ENCODE measurements at places on chromosomes 16 and 17.

DNA sequence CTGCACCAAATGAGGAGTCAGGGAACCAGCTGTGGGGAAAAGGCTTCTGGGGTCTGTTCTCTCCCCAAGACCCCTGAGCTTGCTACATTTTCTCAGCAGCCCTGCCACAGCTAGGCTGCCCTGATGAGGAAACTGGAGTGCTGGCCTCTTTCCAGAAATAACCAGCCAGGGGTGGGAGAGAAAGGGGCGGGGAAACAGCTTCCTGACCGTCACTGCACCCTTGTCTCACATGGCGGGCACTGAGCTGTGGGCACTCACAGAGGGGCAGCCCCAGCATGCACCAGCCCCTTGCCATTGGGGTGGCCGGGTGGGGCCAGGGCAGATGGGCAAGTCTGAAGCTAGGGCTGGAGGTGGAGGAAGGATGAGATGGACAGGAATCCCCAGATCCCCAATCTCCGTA lies 2.9 kb downstream of the SRL start:
- no peak for DNase-seq

GRCh38 chr17:29341726-29342125 lies 47.8 kb upstream of the NUFIP2 start:
- DNase-seq, result no peak

- no peak for DNase-seq
Observed at GRCh38 chr16:75196836-75197235, 10.1 kb downstream of the CTRB2 start.

GRCh38 chr17:67160791-67161190 lies 84.2 kb downstream of the HELZ start:
- DNase-seq, result no peak

- no peak for DNase-seq
Observed at GRCh38 chr16:817001-817906, 16.7 kb upstream of the GNG13 start.

DNA sequence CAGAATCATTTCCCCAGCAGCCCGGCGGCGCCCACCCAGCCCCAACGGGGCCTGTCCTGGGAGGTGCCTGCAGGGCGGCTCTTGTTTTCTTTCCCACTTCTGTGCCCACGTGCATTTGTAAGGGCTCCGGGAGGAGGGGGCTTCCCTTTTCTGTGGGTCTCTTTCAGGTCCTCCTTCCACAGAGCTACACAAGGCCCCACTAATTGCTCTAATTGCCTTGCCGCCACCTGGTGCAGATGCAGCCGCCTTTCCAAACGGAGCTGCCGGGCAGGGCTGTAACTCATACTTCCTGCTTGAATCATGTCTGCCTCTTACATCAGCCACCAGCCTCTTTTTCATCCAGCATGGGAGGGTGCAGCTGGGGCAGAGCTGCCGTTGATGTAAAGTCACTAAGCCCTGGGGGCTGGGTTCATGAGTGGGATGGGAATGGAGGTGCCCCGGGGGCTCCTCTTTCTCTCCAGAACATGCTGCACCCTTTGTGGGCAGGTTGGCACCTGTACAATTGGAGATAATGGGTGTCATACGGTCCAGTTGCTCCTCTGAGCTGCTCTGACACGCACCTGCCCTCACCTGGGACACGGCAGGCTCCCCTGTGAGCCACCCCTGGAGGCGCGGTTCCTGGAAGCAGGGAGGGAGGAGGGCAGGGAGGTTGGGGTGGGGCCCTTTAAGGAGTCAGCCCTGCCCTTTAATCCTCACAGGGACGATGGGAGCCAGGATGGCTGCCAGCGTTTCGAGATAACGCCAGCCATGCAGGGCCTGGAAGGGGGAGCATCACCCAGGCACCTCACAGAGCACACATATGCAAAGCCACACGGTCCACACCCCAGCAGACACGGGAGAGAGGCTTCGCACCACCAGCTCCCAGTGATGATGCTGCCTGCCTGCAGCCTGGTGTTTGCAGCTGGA lies 41.1 kb upstream of the KLHDC4 start:
- no peak for DNase-seq

- DNase-seq, result no peak
Observed at GRCh38 chr16:30998852-30999761, 11.3 kb downstream of the STX1B start.

GRCh38 chr17:68428498-68429172 lies 28.7 kb downstream of the WIPI1 start:
- DNase-seq, result peak; percentile 91

DNA sequence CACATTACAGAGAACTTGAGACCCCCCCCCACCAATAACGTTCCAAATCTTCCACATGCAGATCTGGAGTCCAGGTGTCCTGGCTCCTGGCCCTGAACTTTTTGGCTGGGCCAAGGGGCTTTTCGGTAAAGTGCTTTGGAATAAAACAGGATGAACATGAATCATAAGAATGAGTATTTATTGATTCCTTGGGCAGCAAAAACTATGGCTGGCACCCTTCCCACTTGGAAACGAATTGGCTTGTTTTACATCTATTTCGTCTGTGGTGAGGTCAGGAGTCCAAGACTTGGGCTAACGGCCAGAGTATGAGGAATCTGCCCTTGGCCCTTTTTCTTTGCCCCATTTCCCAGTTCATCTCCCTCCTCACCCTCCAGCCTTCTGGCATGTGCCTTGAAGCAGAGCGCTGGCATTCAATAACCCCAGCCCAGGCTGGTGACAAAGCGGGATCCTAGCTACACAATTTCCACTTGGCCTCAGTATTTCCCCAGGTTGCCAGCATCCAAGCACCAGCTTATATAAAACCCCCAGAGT lies 4.1 kb upstream of the UBTF start:
- no peak for DNase-seq

GRCh38 chr17:42679492-42680330 lies 1.9 kb downstream of the CCR10 start:
- DNase-seq, result no peak

GRCh38 chr17:8176197-8176940 lies at the start of gene TMEM107:
TSS of gene TMEM107 (minus strand) at chr17:8176380. CDS start at chr17:8176286, 94 bp downstream.
- DNase-seq, result no peak

DNA sequence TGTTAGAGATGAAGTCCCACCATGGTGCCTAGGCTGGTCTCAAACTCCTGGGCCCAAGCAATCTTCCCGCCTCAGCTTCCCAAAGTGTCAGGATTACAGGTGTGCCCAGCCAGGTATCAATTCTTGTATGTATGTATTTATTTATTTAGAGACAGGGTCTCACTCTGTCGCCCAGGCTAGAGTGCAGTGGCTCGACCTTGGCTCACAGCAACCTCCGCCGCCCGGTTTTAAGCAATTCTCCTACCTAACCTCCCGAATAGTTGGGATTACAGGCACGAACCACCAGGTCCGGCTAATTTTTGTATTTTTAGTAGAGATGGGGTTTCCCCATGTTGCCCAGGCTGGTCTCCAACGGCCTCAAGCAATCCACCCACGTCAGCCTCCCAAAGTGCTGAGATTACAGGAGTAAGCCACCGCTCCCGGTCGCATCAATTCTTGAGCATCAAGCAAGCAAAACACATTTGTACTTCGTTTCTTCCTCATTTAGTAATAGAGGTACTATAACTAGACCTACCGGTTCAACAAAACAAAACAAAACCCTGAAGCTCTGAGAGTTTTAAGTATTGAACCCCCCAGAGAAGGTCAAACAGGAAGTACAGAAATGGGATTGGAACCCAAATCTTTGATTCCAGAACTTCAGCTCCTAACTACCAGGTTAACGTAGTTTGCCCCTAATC lies 1.0 kb upstream of the ZNF500 start:
- DNase-seq, result no peak

- no peak for DNase-seq
Observed at GRCh38 chr17:51434434-51435170, 174.3 kb downstream of the UTP18 start.

DNA sequence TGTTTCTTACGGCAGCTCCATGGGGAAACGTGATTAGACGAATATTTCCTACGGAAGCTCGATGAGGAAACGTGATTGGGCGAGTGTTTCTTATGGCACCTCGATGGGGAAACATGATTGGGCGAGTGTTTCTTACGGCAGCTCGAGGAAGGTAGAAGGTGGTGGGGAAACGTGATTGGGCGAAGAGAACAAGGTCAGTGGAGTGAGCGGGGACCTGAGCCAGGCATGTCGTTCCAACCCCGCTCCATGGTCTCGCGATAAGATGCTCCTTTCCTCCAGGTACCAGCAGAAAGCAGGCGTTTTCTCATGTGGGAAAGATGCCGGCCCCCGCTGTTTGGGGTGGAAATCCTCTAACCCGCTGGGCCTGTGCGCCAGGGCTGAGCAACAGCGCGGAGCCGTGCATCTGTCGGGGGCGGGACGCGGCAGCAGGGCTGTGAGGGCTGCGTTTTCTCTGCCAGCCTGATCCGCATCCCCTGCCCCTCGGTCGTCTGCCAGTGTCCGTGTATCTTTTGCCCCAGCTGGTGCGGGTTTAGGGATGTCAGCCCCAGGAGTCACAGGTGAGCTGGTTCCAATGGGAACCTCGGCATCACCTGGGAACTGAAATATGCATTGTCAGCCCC lies 25.6 kb upstream of the DOC2B start:
- DNase-seq, result no peak

GRCh38 chr17:34711646-34712045 lies 132.3 kb downstream of the TMEM132E start:
- DNase-seq, result no peak

GRCh38 chr16:87628940-87629339 lies 26.6 kb downstream of the JPH3 start:
- DNase-seq, result no peak

GRCh38 chr17:12256380-12256995 lies 235.8 kb downstream of the MAP2K4 start:
- no peak for DNase-seq

GRCh38 chr16:71472051-71472450 lies 10.0 kb upstream of the ZNF23 start:
- no peak for DNase-seq

DNA sequence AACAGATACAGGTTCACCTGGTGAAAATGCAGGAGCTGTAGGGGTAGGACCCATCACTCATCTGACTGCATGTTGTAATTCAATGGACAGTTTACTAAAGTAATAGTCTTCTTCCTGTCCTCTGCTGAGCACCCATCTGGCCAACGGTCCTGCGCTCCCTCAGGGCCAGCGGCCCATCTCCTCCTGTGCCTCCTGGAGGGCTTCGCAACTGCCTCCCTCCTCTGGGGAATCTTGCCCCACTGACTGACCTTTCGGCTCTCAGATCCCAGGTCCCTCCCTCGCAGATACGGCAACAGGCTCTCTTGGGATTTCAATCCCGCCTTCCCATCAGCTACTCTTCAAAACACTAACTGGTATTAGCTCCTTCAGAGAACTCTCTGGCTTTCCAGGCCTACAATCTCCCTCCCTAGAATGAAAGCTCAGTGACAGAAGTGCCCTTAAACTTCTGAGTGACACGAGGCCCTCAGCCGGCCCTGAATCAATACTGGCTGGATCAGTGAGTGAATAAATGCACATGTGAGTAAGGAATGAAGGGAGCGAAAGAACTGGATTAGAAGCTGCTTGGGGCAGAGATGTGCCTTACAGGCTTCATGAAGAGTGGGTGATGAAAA lies 1.3 kb downstream of the PEMT start:
- DNase-seq, result no peak

- no peak for DNase-seq
Observed at GRCh38 chr16:59330019-59330670, 596.0 kb upstream of the GOT2 start.

DNA sequence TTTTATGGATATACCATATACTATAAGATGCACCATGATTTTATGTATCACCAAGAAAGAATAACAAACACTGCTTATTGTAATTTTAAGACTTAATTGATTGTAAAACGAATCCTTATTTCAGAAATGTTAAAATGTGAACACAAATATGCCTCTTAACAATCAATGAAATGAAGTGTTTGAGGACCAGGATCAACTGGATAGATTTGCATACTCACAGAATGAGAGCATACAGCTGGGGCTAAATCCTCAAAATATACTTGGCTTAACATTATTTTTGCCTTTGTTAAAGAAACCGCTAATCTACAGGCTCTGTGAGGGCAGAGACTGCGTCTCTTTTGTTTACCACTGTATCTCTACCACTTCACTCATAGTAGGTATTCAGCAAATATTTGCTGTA lies 93.6 kb downstream of the SPACA3 start:
- peak; percentile 49 for DNase-seq

DNA sequence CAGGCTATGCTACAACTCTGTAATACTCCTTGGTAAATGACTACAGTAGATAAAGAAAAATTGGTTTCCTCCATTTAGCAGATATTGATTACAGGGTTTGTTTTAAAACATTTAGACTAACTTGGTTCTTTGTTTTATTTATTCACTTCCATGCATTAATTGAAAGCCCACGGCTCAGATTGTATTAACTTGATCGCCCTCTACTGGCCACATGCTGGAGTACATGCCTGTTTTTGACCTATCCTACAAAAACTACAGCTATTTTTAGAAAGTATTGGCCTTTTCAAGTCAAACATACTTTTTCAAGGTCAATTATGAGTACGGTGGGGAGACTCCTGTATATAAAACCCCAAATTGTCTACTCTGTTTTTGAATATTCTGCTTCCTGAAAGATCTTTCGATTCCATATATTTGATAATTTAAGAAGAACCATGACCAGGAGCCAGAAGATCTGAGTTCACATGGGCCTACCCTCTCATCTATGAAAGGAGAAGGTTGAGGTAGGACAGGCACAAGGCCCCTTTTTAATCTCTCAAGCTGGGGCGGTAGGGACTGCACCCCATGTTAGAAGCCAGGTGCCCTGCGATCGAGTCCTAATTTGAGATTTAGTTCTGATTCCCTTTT lies 51.8 kb downstream of the CA10 start:
- DNase-seq, result peak; percentile 50

- DNase-seq, result peak; percentile 45
Observed at GRCh38 chr16:8887952-8888560, 5.9 kb downstream of the LITAFD start.

DNA sequence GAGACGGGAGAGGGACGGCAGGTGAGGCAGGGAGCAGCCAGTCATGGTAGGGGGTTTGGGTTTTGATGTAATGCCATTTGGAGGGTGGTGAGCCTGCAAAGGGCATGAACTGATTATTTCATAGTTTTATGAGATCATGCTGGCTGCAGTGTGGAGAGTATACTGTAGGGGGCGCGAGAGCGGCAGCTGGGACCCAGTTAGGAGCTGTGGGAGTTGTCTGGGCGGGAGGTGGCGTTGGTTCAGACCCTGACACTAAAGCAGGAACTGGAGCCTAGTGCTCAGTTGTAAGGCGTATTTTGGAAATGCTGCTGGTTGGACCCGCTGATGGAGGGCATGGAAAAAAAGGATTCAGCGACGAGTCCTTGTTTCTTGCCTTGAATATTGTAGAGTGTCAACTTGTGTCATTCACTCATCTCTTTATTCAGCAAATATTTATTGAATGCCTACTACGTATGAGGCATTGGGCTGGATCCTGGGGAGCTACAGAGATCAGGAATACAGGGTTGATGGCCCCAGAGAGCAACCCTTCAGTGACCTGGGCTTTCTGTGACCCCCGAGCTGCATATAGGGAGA lies 23.7 kb upstream of the KDM8 start:
- DNase-seq, result no peak

DNA sequence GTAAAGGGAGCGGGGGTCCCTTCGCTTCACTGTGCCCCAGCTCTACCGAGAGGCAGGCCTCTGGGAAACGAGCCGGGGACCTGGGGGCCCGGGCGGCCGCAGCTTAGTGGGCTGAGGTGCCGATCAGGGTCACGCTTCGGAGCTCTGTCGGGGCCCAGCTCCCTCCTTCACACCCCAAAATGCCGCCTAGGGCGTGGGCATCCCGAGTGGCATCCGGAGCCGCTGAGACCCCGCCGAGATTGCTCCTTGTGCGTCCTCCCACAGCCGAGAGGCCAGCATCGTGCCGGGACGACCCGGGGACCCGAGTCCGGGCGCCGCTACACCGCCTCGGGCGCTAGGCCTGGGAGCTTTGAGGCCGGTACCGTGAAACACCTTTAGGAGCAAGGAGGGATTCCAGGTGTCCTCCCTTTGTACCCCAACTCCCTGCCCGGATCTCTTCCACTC lies 1.3 kb downstream of the SALL1 start:
- DNase-seq, result no peak

Data from NCI-H2029 treated with DMSO at 0.1 percent for 48 hours (cell line).